Psoas muscle (tissue), 8 donors: ENCODE measurements at places on chromosomes 2 and 18. TPM values are rescaled to one million over a fixed set of nuclear protein-coding genes. Genes with fewer than 3 reads are reported as not detected.

Gene CCDC141
- 8.8 TPM for total RNA-seq

Gene KIAA2012
- total RNA-seq, result 0.06 TPM

Gene TFCP2L1
- 0.39 TPM for total RNA-seq

Gene PMAIP1
- total RNA-seq, result 0.59 TPM

Gene ACP1
- total RNA-seq, result 70.0 TPM

Gene MGAT5
- total RNA-seq, result 2.1 TPM

Gene FBXO48
- total RNA-seq, result 2.2 TPM

Gene CAD
- total RNA-seq, result 8.6 TPM
